ENCODE measurements at places on chromosomes 3 and 15.
A peak's percentile ranks its signal among the peaks of the same experiment; 100 is the strongest.

DNA sequence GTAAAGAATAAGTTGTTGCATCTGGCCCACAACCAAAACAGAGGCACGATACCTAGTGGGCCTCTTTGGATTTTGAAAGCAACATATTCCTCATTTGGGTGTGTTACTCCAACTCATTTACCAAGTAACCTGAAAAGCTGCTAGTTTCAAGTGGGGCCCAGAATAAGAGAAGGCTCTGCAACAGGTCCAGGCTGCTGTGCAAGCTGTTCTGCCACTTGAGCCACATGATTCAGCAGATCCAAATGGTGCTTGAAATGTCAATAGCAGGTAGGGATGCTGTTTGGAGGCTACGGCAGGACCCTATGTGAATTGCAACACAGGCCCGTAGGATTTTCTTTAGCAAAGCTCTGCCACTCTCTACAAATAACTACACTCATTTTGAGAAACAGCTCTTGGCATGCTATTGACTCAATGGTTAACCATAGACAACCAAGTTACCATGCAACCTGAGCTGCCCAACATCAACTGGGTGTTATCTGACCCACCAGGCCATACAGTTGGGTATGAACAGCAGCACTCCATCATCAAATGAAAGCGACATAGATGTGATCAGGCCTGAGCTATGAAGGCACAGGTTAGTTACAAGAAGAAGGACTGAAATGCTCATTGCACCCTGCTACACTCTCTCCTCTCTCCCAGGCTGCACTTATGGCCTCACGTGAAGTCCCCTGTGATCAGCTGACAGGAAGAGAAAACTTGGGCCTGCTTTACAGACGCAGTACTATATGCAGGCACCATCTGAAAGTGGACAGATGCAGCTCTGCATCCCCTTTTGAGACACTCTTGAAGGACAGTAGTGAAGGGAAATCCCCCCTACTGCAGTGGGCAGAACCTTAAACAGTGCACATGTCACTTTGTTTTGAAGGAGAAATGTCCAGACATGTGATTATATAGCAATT, 9.5 kb upstream of the MCF2L2 start:
- no peak for DNase-seq

- no peak for DNase-seq
These were observed 10.3 kb downstream of the U2SURP start for GRCh38 chr3:143011705-143012104.

DNA sequence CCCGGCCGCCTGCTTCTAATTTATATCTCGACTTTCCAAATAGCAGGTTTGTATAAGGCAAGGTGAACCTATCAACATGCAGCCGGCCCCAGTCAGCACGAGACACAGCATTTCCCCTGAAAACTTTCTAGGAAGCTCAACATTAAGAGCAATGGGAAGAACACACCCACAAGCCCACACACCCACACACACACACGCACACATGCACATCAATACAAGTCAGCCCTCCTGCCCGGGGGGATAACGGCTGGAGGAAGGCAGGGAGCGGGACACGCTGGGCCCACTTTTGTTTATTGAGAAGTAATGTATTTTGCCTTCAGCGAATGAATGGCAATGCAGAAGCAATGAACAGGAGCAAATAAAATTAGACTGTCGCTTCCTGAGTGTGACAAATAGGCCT, 83.5 kb downstream of the PCSK6 start:
- DNase-seq, result no peak

DNA sequence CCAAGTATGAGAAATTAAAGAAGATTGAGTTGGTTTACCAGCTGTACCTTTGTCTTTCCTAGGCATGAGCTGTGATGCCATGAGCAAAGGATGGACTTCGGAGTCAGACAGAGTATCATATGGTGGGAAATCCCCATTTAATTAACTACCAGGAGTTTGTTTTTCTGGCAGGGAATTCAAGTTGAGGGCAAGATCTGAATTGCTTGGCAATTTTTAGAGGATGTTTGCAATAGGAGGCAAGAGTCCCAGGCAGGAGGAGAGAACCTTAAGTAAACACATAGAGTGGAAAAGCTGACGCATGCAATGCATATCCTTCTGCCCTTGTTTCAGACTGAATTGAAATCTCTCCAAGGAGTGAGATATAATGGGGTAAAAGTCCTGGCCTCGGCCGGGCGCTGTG, 569.7 kb upstream of the MDFIC2 start:
- DNase-seq, result no peak

GRCh38 chr3:100609963-100610362, 562 bp downstream of the ADGRG7 start:
- DNase-seq, result no peak

DNA sequence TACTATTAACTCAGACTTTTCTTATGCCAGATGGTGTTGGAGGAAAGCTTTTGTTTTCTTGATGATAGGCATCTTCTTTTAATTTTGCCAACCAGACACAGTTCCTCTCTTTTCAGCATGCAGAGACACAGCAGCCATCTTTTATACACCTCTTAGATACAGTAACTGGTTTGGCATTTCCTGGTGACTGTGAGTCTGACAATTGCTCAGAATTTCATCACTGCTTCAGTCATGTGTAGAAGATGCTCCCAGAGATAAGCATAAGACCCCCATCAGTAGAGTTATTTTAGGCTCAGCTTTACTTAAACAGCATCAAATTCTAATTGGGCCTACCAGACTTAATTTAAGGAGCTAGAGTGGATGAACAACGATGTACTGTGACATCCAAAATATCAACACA, 779.0 kb downstream of the SQOR start:
- no peak for DNase-seq

DNA sequence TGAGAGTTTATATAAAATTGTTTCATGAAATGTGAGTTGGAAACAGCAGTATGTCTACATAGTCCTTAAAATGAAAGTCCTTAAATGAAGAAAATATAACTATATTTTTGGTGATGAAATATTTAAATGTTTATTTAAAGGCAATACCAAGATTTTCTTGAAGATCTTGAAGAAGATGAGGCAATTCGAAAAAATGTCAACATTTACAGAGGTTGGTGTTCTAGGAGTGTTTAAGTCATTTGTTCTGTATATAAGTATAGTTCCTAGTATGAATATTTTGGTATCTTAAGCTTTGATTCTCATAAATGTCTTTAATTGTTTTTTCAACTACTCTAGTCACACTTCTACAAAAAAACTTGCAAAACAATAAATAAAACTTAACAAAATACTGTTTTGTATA, 29.0 kb downstream of the NMD3 start:
- no peak for DNase-seq

DNA sequence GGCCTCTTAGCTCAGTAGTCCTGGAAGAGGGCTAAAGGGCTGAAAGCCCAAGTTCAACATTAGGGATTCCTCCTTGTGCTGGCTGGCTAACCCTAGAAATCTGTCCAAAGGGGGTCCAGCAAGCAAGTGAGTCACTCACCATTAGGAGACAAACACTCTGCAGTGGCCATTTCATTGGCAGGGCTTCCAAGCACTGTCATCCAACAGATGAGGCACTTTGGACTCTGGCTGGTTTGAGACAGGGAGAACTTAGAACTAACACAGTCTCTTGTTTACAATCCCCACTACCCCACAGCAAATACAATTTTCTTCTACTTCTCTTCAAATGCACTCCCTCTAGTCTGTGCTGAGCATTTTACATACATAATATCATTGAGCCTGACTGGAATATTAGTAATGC, 10.1 kb upstream of the WNT5A start:
- DNase-seq, result no peak

DNA sequence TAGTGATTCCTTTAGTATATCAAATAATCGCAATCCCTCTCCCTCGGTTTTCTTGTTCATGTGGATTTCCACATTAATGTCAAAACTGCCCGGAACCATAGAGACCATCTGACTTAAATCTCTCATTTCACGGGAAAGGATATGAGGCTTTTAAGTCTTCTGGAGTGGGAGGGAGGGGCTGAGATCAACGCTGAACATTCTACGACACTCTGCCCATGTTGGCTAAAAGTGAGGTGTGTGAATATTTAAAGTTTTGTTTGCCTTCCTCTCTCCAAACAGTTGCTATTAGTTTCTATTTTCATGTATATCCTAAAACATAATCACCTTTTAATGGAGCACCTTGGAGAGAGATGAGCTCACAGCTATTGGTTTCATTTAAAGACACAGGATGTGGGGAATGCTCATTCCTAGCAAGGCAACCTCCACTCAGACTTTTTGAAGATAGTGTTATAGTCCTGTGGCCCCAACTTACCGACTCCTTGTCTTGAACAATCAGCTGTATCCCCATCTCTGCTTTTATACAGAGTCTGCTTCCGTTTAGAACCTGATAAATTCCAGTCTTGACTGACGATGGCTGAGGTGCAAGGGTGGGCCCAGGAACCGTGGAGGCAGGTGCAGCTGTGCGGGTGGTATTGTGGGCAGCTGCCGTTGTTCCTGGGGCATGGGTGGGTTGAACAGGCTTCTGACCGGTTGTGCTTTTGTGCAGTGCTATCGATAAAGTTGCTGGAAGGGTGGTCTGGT, 9.2 kb downstream of the LAMP3 start:
- no peak for DNase-seq

- no peak for DNase-seq
These were observed 2.5 kb downstream of the PRR23E start for GRCh38 chr3:127195417-127195816.

DNA sequence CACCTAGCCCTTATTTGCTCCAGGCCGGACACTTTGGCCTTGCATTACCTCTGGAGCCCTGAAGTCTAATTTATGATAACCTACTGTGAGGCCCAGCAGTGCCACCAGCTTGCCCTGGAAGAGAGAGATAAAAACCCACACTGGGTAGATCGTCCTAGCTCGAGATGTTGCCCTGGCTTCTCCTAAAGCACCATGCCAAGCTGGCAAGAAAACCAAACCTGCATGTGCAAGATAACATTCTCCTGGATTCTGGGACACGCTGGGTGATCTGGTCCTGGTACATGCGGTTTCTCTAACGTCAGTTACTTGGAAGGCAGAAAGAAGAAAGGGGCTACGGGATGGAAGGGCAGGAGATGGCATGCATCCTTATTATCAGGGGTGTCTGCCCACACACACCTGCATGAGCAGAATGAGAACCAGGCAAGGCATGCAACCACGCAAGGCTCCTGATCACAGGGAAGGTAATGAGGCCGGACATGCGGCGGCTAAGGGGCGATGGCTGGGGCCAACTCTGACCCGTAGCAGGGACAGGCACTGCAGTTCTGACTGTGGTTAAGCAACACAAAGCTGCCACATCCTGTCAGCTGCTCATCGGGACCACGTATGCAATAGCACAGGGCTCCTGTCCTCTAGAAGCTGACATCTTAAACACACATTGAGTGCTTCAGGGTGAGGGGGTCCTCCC, 73.0 kb downstream of the OXNAD1 start:
- peak; percentile 100 for DNase-seq

- DNase-seq, result no peak
These were observed 37.0 kb downstream of the GLDN start for GRCh38 chr15:51378406-51378805.

GRCh38 chr15:63972801-63973200, 73.5 kb downstream of the DAPK2 start:
- DNase-seq, result no peak

DNA sequence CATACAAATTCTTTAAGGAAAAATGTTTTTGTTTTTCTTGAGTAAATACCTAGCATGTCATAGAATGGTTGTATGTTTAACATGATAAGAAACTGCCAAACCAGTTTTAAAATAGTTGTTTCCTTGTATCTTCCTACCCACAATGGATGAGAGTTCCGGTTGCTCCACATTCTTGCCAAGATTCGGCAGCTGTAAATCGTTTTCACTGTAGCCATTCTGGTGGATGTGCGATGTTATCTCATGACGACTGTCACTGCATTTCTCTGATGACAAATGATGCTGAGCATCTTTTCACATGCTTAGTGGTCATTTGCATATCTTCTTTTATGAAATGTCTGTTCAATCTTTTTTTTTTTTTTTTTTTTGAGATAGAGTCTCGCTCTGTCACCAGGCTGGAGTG, 36.6 kb upstream of the SH3GL3 start:
- DNase-seq, result no peak

DNA sequence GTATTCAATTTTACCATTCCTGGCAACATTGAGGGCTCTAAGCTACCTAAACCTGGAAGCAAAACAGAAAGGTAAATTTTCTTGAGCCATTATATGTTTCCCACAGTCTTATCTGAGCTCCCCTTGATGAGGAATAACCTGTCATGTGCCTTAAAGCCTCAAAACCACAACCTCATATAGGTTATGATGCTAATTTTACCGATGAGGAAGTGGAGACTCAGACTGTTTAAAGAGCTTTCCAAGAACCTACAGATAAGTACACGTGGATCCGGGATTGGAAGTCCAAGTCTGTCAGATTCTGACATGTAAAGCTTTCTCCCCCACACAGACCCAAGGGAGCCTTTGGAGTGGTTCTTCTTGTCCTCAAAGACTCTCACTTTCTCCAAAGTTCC, 140.5 kb downstream of the SEMA6D start:
- DNase-seq, result no peak

DNA sequence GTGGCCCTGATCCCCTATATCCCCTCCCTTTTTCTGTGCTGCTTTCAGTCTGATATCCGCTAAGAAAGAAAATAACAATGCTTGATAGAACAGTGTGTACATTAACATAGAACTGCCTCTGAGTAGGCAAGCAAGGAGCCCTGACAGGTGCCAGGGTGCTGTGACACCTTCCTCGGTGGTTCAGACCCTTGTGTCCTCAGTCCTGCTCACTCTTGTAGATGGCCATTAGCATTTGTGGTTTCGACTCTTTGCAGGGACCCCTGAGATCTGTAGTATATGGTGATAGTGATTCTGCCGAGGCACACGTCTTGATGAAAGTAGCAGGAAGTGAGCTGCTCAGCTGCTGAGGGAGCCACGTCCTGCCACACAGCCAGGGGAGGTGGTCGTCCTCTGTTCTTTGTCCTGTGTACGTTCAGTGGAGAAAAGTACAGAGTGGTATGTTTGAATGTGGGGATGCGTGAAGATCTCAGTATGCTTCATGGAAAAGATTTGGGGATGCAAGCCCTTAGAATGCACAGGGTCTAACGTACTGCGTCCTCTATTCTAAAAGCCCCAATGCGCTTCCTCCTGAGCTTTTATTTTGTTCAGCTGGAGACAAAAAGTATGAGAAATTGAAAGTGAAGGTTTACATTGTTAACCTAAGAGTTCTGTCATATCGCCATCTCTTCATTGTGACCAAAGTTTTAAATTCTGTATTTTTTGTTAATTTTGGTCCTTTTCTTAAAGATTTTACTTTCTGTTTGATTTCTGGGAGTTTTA, 35.4 kb downstream of the PXYLP1 start:
- DNase-seq, result no peak

DNA sequence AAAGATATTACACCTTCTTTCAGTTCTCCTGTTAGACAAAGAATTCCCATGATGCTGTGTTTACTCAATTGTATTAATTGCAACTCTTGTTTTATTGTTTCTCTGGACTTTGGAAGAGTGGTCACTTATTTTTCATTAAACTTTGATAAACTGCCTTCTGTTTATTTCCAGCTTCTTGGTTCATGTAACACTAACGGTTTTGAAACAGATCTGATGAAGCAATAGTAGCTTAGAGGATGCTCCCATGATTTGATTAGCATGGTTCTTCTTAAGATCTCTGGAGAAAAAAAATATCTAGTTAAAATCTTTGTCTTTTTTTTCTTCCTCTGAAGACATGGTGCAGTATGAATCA, 90.1 kb downstream of the FNDC3B start:
- DNase-seq, result no peak

Measured in hematopoietic multipotent progenitor cell treated with erythropoietin and hydrocortisone succinate and interleukin-3 and kit ligand, for 8 days (in vitro differentiated cells).